ENCODE measurements at places on chromosomes 7 and 10.

- DNase-seq: no peak
These were observed 76.2 kb downstream of the TPK1 start for GRCh38 chr7:144759653-144760052.

GRCh38 chr10:33109788-33110469 lies 151.9 kb upstream of the ITGB1 start:
- DNase-seq: no peak

DNA sequence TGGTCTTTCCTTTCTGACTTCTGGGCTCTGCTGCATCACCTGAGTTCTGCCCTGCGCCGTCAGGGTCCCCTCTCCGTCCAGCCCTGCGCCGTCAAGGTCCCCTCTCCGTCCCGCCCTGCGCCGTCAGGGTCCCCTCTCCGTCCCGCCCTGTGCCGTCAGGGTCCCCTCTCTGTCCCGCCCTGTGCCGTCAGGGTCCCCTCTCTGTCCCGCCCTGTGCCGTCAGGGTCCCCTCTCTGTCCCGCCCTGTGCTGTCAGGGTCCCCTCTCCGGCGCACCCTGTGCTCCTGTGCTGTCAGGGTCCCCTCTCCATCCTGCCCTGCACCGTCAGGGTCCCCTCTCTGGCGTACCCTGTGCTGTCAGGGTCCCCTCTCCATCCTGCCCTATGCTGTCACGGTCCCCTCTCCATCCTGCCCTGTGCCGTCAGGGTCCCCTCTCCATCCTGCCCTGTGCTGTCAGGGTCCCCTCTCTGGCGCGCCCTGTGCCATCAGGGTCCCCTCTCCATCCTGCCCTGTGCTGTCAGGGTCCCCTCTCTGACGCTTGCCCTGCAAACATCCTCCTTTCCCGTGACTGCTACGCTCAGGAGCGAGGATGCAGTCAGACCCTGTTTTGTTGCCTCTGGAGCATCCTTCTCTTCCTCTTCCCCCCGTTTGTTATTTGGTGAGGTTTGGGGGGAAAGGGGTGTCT lies 66.4 kb downstream of the INPP5A start:
- no peak for DNase-seq

- no peak for DNase-seq
These were observed 10.8 kb downstream of the SERPINE1 start for GRCh38 chr7:101137651-101138212.

GRCh38 chr10:73908853-73909539 lies 1.9 kb upstream of the PLAU start:
- no peak for DNase-seq

- peak; percentile 26 for DNase-seq
These were observed 122.7 kb downstream of the MAD1L1 start for GRCh38 chr7:2109936-2110609.

DNA sequence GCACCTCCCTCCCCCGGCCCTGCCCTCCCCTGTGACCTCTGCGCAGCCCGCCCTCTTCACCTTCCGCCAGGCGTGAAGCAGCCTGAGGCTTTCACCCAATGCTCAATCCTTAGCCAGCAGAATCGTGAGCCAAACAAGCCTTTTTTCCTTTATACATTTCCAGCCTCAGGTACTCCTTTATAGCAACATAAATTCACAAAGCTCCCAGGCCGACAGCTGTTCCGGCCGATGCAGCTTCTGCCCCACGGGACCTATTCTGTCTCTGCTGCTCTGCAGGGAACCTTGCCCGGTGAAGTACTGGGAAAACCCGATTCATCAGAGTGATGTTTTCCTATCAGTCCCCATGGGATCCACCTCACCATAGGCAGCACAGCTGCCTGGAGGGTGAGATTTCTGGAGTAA lies 87.4 kb downstream of the CHST15 start:
- peak; percentile 17 for DNase-seq

GRCh38 chr10:124601431-124602120 lies 140.0 kb downstream of the LHPP start:
- DNase-seq: no peak

- DNase-seq: peak; percentile 26
These were observed 740 bp downstream of the ANXA7 start for GRCh38 chr10:73413108-73413527.

GRCh38 chr7:4030346-4030950 lies 651.6 kb upstream of the FOXK1 start:
- no peak for DNase-seq

DNA sequence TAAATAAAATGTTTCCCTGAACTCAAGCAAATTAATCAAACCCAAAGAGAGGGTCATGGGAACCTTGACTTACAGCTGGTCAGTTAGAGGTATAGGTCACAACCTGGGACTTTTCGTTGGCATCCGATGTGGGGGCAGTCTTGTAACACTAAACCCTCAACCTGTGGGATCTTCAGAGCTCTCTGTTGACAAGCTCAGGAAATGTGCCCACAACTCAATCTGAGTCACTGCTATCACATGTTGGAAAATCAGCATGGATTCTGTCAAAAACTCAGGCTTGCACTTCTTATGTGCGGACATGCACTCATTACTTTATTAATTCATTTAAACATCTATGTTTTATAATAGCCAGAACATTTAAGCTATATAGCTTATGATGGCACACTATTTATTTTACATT lies 424.6 kb upstream of the SORCS1 start:
- no peak for DNase-seq

Data from NCI-H2107 (cell line).